ENCODE measurements at places on chromosomes 13 and 19. TPM values are rescaled to one million over a fixed set of nuclear protein-coding genes. Genes with fewer than 3 reads are reported as not detected.

KIR3DL2 gene
- total RNA-seq: not detected

CEACAM3 gene
- total RNA-seq: not detected

PLIN5 gene
- not detected for total RNA-seq

GRIK5 gene
- total RNA-seq: not detected

CGB2 gene
- total RNA-seq: not detected

ZNF540 gene
- 0.28 TPM for total RNA-seq

PNMA8A gene
- 0.90 TPM for total RNA-seq

ADGRE3 gene
- total RNA-seq: not detected

ZNF536 gene
- total RNA-seq: not detected

ZNF227 gene
- 17.8 TPM for total RNA-seq

ZNF320 gene
- total RNA-seq: 5.0 TPM

GPR180 gene
- total RNA-seq: 10.8 TPM

SULT2A1 gene
- not detected for total RNA-seq

C13orf42 gene
- not detected for total RNA-seq

CLC gene
- total RNA-seq: not detected

TSHZ3 gene
- total RNA-seq: 8.1 TPM

LRRC25 gene
- total RNA-seq: not detected

IZUMO2 gene
- not detected for total RNA-seq

ANGPTL4 gene
- 1.9 TPM for total RNA-seq

FAM83E gene
- 0.56 TPM for total RNA-seq

ZNF606 gene
- total RNA-seq: 9.4 TPM

IGFL3 gene
- total RNA-seq: not detected

ZNF708 gene
- 4.7 TPM for total RNA-seq

SLC17A7 gene
- not detected for total RNA-seq

PDE4C gene
- 0.18 TPM for total RNA-seq

Measured in IMR-90 (cell line).